ENCODE measurements at places on chromosomes 1 and 21. TPM values are rescaled to one million over a fixed set of nuclear protein-coding genes. Genes with fewer than 3 reads are reported as not detected.
A peak's percentile ranks its signal among the peaks of the same experiment; 100 is the strongest.

Gene AMY1C
- 0.26 TPM for total RNA-seq

Gene LGALS8
- total RNA-seq = 49.2 TPM

Gene FAM72D
- 0.13 TPM for total RNA-seq

DNA sequence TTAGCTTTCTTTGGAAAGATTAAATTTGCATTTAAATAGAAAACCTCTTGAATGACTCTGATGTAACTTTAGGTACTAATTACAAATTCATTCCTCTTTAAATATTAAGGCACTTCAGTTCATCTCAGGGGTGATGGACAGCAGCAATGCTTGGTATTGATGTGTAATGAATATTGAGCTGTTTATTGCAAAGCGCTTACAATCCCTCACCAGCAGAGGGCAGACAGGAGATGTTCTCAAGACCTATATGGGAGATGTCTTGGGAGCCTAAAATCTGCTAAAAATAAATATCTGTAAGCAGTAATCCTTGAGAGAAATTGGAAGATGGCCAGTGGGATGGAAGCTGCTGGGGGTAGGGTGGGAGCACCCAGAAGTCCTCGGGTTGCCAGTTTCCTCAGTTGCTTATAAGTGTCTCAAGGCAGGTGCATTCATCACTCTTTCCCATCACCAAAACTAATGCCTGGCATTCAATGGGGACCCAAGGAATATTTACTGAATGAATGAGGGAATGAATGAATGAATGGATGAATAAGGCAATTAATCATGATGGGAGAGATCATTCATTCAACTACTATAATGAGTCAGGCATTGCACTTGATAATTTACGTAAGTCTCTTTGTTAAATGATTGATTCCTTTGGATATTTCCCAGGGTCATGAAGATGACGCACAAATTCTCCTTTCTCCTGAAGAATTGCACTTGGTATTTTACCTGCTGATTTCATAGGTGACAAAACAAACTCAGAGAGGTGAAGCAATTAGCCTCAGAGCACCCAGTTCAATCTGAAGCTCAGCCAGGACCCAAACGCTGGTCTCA, 2.3 kb downstream of the KLHDC8A start:
- DNase-seq = peak; percentile 64

- DNase-seq = no peak
Measured at GRCh38 chr1:200660719-200661118, 9.0 kb downstream of the DDX59 start.

DNA sequence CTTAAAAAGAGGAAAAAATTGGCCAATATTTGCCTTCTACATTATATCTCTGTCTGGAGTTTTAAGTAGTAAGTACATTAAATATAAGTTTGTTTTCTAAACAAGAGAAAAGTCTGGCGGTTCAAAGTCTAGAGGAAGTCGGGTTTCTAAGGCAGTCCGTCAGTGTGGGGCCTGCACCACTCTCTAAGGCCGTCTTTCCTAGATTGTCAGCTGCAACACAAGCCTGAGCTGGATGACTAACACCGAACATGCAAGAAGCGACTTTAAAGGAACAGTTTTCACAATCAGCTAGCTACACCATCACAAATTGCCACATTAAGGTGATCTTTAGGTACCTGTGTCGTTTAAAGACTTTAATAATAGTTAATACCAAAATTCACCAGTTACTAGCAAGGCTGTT, 19.6 kb downstream of the CCSAP start:
- no peak for DNase-seq

GRCh38 chr1:155717041-155717440, 28.1 kb downstream of the DAP3 start:
- DNase-seq = no peak

DNA sequence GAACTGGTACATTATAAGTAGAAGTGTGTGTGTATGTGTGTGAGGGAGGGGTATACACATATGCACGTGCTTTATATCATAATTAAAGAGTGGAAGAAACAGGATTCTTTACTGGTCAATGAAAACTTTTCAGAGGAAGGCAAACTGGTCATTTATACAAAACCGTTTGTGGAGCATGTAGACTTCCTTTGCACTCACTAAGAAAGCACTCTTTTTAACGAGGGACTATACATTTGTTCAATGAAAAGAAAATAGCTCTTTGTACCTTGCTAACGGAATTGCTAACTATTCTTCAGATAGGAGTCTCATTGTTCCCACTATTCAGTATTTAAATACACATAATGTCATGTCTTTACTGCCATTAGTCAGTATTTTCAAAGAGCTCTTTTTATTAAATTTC, 219.3 kb downstream of the ST6GALNAC3 start:
- no peak for DNase-seq

GRCh38 chr1:88293691-88294190, 390.3 kb upstream of the PKN2 start:
- DNase-seq = no peak

- DNase-seq = no peak
Measured at GRCh38 chr1:93571623-93572310, 109.9 kb downstream of the BCAR3 start.

GRCh38 chr1:36728051-36728450, 245.3 kb upstream of the CSF3R start:
- no peak for DNase-seq

- peak; percentile 60 for DNase-seq
Measured at GRCh38 chr1:219189021-219189824, 15.5 kb downstream of the LYPLAL1 start.

- DNase-seq = no peak
Measured at GRCh38 chr1:20682571-20683236, 21.5 kb upstream of the DDOST start.

Data from bronchial epithelial cell (primary cell).